ENCODE measurements at places on chromosomes 6 and 20.

GRCh38 chr6:144477396-144477795 lies 192.3 kb downstream of the UTRN start:
- DNase-seq = no peak

DNA sequence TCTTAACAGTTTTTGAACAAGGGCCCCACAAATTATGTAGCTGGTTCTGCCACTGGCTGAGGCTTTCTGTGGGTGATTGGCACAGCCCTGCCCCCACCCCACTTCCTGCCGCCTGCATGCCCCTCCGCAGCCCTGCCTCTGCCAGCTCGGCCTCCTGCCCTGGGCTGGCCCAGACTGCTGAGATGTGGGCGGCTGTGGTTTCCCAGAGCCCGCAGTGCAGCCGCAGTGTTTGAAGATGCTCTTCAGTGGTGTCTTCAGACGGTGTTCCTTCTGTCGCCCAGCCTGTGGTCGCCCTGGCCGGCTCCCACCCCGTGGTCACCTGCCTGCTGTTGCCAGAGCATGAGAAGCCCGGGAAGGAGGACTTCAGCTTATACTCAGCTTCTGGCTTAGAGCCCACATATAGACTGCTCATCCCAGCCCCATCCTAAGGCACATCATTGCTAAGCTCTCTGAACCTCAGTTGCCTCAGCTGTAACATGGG lies 154.3 kb downstream of the VEGFA start:
- DNase-seq = no peak

GRCh38 chr20:59777814-59778575 lies 155.4 kb downstream of the SYCP2 start:
- DNase-seq = no peak

DNA sequence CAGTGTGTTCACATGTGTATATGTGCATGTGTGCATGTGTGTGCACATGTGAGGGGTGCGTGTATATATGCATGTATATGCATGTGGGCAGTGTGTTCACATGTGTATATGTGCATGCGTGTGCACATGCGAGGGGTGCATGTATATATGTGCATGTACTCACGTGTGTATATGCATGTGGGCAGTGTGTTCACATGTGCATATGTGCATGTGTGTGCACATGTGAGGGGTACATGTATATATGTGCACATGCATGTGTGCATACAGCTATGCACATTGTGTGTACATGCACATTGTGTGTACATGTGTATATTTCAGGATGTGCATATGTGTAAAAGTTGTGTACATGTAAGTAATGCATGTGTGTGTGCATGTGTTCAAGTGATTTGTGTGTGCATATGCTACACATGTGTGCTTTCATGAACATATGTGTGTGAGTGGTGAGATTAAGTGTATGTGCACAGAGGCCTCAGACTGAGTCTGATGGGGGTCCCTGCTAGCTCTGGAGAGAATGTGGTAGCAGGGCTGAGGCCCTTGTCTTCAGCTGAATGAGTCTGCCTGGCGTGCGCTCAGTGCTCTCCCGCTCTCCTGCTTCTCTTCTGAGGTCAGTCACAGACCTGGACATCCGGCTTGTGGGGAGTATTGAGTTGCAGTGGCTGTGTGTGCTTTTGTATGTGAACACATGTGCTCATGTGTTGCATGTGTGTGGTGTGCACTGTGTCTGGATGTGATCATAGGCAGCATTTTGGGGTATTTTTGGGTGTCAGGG lies 19.9 kb upstream of the MYT1 start:
- DNase-seq = no peak

DNA sequence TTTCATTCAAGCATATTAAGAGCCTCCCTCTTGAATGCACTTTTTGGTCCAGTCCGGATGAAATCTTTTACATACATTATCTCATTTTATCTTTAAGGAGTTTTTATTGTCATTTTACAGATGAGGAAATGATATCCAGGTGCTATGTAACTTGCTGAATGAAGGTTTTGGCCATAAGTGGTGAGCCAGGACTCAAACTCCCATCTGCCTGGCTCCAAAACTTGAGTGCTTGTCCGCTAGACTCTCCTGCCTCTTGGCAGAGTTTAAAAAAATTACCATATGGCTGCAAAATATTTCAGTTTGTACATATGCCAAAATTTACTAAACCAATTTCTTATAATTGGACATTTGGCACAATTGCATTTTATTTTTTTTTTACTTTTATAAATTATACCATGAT lies 12.2 kb downstream of the PDRG1 start:
- DNase-seq = no peak

DNA sequence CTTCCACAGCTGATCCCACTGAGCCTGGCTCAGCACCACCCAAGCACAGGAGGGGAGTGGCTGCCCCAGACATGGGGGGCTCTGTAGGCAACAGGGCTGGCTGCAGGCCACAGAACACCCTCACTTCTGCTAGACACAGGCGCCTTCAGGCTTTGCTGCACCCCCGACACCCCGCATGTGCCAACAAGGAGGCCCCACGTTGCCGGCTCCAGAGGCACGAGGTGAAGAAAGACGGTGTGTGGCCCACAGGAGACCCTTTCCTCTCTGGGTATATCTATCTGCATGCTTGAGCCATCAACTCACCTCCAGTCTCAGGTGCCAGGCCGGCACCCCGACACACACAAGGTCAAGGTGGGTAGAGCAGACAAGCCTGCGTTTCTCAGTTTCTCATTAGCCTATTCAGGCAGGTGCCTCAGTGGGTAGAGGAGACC lies 158.3 kb downstream of the DLL1 start:
- DNase-seq = no peak

DNA sequence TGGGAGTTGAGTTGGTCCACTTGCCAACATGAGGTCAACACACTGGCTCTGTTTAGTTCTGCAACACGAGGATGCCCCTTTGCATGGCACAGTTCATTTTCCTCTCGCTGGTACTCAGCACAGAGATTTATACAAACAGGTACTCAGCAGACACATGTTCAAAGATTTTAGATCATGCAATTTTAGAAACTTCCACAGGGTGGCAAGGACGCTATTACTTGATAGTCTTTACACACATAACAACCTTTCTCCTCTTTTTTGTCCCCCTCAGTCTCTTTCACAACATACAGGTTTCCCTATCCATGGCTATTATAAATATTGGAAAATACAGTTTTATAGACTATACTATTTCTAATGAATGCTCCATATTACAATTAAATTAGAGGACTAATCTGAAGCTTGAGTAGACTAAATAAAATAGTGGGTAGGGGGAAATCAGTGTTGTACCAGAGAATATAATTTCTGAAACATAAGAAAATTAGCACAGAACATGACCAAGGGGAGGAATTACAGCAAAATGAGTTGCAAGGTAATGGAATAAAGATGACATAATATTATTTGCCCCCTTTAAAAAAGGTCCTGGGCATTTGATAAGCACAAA lies 331.8 kb upstream of the BTBD3 start:
- peak; percentile 33 for DNase-seq

- DNase-seq = no peak
These were observed 15.7 kb downstream of the DCBLD1 start for GRCh38 chr6:117498159-117498558.

GRCh38 chr6:143260857-143261256 lies 189.6 kb downstream of the ADAT2 start:
- no peak for DNase-seq

- DNase-seq = no peak
These were observed 85.9 kb downstream of the PXDC1 start for GRCh38 chr6:3665608-3666007.

GRCh38 chr20:50418890-50419642 lies 91.1 kb upstream of the PTPN1 start:
- DNase-seq = no peak

GRCh38 chr6:117138920-117139319 lies 126.4 kb upstream of the VGLL2 start:
- DNase-seq = no peak

- DNase-seq = no peak
These were observed 12.0 kb upstream of the SLC2A12 start for GRCh38 chr6:134064461-134064860.

DNA sequence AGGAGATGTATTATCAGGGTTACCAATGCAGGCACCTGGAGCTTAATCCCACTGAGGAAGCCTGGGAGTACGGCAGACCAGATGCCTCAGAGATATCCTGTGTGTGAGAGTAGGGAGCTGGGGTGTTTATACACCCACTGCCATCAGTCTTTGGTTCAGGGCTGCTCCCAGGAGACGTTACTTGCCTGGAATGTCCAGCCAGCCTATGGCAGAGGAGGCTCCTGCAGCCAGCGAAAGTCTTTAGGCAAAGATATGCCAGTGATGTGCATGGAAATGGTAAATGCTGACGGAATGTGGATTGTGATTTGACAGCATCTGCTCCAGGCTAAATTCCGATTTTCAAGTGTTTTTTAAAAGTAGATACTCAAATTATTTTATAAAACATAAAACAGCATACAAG lies 282.0 kb downstream of the BTBD3 start:
- DNase-seq = no peak

GRCh38 chr20:7155794-7156193 lies 388.3 kb downstream of the BMP2 start:
- no peak for DNase-seq

GRCh38 chr20:16115911-16116552 lies 457.2 kb downstream of the KIF16B start:
- no peak for DNase-seq

DNA sequence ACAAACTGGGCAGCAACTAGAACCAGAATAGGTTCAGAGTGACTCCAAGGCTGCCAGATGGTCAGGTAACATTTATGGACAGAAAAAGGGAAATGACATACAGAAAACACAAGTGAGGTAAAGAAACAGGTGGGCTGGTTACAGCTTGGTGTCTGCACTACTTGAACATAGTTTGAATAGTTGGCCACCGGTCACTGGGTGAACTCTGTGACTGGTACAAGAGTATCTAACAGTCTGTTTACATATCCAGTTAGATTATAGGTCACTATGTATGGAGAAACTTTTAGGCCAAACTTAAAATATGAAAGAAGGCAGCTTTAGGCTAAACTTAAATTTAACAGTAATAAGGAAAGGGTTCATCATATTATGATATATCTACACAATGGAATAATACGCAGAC lies 32.9 kb downstream of the LCA5 start:
- no peak for DNase-seq

DNA sequence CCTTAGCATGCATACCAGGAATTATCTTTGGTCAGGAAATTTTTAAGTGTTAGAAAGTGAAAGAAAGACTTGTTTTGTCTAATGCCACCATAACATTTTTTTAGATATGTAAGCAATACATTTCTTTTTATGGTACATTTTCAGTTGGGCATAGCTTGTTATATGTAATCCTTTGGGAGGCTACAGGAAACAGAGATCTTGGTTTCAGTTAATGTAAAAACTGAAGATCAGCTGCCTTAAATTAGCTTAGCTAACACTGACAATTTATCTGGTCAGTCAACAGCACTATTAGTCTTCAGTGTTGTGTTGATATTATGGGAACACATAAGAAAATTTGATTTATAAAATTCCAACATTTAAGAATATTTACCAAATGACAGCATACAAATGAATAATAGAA lies 78.6 kb upstream of the SMIM8 start:
- no peak for DNase-seq

- DNase-seq = no peak
These were observed 13.1 kb downstream of the GABRR1 start for GRCh38 chr6:89204096-89204495.

DNA sequence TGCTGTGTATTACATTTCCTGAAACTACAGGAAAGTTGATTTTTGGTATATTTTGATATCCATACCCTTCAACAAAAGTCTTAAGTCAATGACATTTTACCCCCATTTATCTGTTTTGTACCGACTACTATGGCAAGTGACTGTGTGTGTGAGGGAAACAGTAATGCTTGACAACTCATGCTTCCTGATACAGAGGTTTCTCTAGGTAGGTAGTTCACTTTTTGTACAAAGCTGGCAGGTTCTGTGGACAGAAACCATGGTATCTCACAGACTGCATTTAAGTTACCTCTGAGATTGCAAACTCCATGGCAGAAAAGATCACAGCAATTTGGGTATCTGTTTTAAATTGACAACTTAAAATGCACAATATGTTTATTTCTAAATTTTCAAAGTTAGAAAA lies 28.8 kb downstream of the FARS2 start:
- DNase-seq = no peak

- peak; percentile 7 for DNase-seq
These were observed 38.6 kb upstream of the MARCKS start for GRCh38 chr6:113818578-113818977.

DNA sequence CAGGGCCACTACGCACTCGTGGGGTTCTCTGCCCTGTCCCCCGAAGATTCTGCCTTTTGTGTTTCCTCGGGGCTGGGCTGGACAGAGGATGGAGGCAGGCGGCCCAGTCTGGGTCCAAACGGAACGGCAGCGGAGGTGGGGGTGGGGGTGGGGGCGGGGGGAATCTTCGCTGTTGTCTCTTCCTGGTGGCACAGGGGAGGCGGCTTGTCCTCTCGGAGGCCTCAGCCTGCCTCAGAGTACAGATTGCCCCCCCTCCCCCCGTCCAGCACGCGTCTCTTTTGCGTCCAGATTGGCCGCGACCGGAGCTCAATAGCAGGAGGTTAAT lies 1.4 kb upstream of the INSM1 start:
- no peak for DNase-seq

DNA sequence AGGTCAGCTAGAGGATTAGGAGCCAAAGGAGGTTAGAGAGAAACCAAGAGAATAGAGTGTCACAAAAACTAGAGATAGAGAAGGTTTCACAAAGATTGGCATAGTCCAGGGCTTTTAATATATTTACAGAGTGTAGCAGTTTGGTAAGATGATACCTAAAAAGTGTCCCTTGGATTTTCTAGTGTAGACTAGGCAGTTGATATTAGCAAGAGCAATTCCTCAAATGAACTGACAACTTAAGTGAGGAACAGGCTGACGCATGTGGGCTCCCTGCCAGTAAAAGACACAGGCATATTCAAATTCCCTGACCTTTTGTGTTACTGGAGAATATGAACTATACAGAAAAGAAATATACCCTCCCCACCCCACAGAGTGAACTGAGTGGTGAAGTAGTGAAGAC lies 40.1 kb downstream of the VTA1 start:
- DNase-seq = no peak

DNA sequence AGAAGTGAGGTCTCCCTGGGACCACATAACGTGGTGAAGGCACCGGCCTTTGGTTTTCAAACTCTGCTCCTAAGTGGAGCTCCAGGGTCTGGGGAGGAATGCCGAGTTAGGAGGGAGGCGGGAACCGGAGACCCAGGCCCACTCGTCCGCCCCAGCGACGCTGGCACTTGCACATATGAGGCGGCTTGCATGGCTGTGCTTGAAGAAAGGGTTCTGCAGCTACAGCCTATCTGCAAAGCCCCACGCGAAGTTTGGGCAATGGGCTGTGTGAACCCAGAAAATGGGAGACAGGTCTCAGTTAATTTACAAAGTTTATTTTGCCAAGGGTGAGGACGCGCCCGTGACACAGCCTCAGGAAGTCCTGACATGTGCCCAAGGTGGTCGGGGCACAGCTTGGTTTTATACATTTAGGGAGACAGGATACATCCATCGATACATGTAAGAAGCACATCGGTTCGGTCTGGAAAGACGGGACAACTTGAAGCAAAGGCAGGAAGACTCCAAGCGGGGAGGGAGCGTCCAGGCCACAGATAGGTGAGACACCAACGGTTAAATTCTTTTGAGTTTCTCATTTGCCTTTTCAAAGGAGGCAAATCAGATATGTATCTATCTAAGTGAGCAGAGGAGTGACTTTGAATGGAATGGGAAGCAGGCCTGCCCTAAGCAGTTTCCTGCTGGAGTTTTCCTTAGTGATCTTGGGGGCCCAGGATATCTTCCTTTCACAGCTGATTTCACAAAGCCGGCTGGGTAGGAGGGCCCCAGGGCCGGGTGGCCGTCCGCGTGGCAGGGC lies 782 bp upstream of the PCMTD2 start:
- no peak for DNase-seq

- DNase-seq = no peak
These were observed 25.3 kb upstream of the CCND3 start for GRCh38 chr6:41966961-41967311.

Measured in NAMALWA (cell line).